ENCODE measurements at places on chromosomes 7 and 10.

GRCh38 chr7:56256108-56256507 lies 139.9 kb upstream of the NUPR2 start:
- DNase-seq: no peak

DNA sequence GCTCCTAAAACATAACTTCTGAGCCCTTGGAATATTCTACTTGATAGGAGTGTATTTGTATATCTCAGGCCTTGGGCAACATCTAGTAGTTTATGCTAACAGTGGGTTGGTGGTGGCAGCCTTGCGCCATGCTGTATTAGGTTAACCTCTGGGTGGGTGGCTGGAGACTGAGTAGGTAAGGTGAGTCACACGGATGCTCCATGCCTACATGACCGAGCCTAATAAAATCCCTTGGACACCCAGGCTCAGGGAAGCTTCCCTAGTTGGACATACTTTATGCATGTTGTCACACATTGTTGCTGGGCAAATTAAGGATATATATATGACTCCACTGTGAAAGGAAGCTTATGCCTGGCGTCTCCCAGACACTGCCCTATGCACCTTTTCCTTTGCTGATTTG lies 6.0 kb upstream of the DAGLB start:
- peak; percentile 87 for DNase-seq

DNA sequence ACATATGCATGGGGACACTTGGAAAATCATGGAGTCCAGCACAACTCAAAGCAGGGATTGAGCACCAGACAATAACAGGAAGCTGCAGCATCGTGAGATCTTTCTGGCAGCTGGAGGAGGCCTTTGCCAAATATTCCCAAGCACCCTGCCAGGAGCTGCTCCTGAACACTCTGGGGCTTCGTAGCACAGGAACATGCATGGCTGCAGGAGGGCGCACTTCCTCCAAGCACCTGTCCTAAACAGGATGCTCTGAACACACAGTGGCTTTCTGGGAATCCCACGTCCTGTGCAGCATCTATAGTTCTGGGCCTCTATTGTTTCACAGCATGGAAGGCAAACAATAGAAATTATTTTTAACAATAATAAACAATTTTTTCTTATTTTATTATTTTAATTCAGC lies 4.1 kb downstream of the ABLIM1 start:
- DNase-seq: no peak

DNA sequence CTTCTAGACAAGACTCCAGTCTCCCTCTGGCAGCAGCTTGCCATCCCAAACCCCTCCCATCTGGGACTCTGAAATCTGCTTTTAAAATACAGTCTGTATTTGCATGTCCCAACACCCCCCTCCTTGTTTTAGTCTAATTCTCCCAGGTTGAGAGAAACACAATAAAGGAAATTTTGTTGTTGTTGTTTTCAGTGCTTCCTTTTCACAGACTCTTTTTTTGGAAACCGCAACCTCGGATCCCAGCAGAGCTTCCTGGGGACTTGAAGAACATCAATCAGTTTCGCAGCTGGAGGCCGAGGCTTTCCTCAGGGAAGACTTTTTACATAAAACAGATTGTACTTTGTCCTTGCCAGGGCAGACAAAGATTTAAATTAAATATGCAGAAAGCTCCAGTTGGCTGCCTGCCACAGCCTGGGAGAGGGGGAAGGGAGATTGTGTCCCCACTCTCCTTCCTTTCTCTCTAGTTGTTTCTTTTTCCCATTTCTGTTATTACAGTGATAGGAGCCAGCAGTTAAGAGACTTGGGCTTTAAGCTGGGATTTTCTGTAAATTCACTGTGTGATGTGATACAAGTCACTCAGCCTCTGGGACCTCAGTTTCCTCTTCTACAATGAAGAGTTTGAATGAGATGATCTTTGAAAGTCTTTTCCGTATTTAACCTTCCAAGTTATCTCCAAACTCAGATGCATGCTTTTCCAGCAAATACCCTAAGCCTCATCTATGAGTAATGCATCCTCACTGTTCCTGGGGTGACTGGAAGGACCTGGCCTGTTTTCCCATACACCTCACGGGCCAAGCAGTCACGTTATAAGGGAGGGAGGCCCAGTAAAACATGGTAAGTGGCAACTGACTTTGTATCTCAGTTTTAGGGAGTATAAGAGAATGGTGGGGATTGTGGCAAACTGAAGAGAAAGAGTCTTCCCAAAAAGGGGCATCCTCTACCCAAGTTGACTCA lies 192.3 kb downstream of the REEP3 start:
- peak; percentile 98 for DNase-seq

DNA sequence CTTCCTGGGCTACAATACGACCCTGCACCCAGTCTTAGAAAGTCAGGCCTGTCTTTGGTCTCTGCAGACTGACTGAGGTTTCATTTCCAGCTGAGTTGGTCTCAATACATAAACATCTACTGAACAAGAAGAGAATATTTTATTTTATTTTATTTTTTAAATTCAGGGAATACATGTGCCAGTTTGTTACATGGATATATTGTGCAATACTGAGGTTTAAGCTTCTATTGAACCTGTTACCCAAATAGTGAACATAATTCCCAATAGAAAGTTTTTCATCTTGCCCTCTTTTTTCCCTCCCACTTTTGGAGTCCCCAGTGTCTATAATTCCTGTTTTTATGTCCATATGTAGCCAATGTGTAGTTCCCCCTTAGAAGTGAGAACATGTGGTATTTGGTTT lies 10.7 kb downstream of the FZD8 start:
- no peak for DNase-seq

Measured in fibroblast of mammary gland (primary cell).